H9 (cell line): ENCODE measurements at places on chromosomes 1 and 21. TPM values are rescaled to one million over a fixed set of nuclear protein-coding genes. Genes with fewer than 3 reads are reported as not detected.

The FHAD1 gene
- 1.2 and 1.9 TPM in 2 replicates for total RNA-seq

DNA sequence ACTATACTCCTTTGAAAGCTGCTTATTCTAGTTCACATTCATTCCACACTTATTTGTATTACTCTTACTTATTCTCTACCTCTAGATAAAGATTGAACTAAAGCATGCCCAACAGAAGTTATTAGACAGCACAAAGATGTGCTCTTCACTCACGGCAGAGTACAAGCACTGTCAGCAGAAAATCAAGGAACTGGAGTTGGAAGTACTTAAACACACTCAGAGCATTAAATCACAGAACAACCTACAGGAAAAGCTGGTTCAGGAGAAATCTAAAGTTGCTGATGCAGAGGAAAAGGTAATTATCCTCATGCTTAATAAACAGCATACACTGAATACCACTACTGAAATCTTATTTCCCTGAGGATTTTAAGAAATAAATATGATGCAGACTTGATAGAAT, 81.3 kb upstream of the PPIH start:
- H3K27ac ChIP-seq, result no peak overlapping the region
- no peaks in the 10 kb centered on the region for H3K27me3 ChIP-seq
- no peaks in the 10 kb centered on the region for H3K4me1 ChIP-seq
- H3K4me3 ChIP-seq, result no peak overlapping the region

DNA sequence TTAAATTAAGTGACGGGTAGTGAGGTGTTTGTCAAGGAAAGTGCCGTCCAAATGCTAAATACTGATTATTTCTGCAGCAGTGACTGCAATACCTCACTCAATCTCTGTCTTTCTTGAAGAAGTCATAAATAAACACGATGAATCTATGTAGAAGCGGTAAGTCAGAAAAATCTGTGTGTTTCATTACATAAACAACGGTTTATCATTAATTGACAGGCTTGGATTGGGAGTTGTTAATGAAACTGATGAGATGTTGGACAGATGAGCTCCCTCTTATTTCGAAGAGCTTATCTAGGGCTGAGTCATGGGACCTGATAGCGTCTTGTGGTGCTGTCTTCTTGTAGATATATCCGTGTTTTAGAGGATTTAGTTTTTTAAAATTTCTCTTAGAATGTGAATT, 92.2 kb upstream of the SAMD11 start:
- H3K4me3 ChIP-seq, result no peak overlapping the region
- no peaks in the 10 kb centered on the region for H3K36me3 ChIP-seq
- DNase-seq, result no peak
- H3K27ac ChIP-seq, result no peak overlapping the region
- no peaks in the 10 kb centered on the region for H3K27me3 ChIP-seq
- no peaks in the 10 kb centered on the region for H3K4me1 ChIP-seq

DNA sequence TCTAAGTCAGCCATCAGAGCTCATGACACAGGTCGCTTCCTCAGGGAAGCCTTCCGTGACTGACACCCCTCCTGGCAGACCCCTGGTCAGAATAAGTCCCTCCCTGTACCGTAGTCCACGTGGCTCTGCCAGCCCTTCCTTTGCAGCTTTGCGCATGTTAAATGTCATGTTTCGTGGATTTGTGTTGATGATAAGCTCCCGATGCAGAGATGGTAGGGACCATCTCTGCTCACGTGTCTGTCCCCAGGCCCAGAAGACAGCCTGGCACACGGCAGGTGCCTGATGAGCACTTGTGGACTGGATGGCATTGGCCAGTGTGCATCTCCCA, 75.9 kb downstream of the DHRS3 start:
- DNase-seq, result no peak
- no peaks in the 10 kb centered on the region for H3K36me3 ChIP-seq
- no peaks in the 10 kb centered on the region; the same call in 1 of the 2 replicates for H3K4me1 ChIP-seq
- H3K4me3 ChIP-seq, result no peak overlapping the region; the same call in 2 of the 3 replicates

DNA sequence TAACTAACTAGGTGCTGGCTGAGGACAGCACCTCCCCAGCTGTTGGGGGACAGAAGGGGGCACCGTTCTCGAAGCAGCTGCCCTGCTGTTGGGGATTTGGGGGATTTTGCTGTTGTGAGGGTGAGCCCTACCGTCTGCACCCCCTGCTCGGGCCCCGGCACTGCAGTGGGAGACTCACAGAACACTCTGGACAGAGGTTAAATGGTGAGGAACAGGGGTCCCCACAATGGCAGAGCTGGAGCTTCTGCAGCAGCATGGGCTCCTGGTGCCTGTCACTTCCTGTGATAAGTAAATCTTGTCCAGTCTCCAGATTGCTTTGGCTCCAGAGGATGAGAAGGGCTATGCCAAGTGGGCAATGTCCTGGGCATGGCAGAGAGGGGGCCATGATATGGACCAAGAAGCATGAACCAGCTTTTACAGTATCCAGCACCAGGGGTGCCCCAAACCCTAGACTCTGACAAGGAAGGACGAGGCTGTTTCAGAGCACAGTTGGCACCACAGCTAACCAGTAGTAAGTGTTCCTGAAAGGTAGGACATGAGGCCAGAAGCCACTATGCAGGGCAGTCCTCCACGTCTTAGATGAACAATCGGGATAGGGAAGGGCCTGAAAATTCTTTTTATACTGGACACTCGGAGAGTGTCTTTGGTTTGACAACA, 365.1 kb upstream of the VAMP3 start:
- no peak overlapping the region for H3K27ac ChIP-seq
- H3K36me3 ChIP-seq, result no peaks in the 10 kb centered on the region
- no peak overlapping the region for H3K4me3 ChIP-seq

The UCK2 gene
- total RNA-seq, result 74.8 and 77.9 TPM in 2 replicates

- H3K27me3 ChIP-seq, result no peaks in the 10 kb centered on the region; the same call in 1 of the 2 replicates
- no peak overlapping the region for H3K27ac ChIP-seq
- H3K4me3 ChIP-seq, result no peak overlapping the region
These were observed 4.6 kb upstream of the NAXE start for GRCh38 chr1:156586892-156587477.

DNA sequence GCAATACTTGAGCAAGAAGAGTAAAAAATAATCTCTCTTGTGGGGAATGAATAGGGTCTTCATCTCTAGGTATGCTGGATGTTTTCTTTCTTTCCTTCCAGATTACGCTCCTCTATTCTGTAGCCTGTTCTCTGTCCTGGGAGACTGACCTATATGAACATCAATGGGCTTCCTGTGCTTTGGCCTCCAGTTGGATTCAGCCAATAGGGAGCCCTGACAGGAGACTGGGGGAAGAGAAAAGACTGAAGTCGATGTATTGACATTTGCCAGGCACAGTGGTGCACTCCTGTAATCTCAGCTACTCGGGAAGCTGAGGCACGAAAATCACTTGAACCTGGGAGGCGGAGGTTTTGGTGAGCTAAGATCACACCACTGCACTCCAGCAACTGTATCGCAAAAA, 17.6 kb downstream of the SEMA6C start:
- H3K27ac ChIP-seq, result no peak overlapping the region
- DNase-seq, result no peak
